Activated T-helper 1 cell treated with anti-CD3 and anti-CD28 coated beads, Interleukin-12 subunit alpha, Interleukin-12 subunit beta, Interleukin-2, Interleukin-4 antibody, amounts not matched to agents 30 ng/mL and 10 ng/mL and 1 ng/mL, durations not matched to agents 14 hours and 24 hours and 36 hours (primary cell): ENCODE measurements at places on chromosomes 2 and 18.

- peaks cover 5% of the 10 kb centered on the region for H3K4me1 ChIP-seq
- no peak overlapping the region for H3K27ac ChIP-seq
- no peak for DNase-seq
- H3K36me3 ChIP-seq: no peaks in the 10 kb centered on the region
- H3K4me3 ChIP-seq: no peak overlapping the region
Measured at GRCh38 chr2:202193881-202194353, 44.5 kb downstream of the SUMO1 start.

DNA sequence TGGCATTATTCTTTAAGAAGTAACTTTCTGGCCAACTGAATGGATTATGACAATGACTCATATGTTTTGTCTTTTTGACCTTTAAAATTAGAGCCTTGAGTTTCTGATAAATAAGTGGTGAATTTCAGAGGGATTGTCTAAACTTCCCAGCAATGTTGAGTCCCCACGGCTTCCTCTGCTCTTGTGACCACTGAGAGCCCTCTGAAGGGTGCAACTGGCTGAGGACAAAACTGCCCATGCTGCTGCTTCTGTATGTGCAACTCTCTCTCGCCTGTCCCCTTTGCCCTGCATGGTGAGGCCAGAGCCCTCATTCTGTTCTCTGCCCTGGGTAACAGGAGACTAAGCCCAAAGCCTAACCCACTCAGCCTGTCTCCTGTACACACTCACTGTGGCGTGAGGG, 52.7 kb upstream of the SLC14A1 start:
- H3K4me1 ChIP-seq: peaks cover 52% of the 10 kb centered on the region
- H3K36me3 ChIP-seq: no peaks in the 10 kb centered on the region
- H3K27me3 ChIP-seq: peaks cover 39% of the 10 kb centered on the region
- H3K4me3 ChIP-seq: no peak overlapping the region
- DNase-seq: no peak

GRCh38 chr18:33495278-33495677, 54.8 kb upstream of the CCDC178 start:
- no peaks in the 10 kb centered on the region for H3K4me1 ChIP-seq
- no peak for DNase-seq
- no peaks in the 10 kb centered on the region for H3K36me3 ChIP-seq
- no peak overlapping the region for H3K27ac ChIP-seq
- no peaks in the 10 kb centered on the region for H3K27me3 ChIP-seq

GRCh38 chr18:38944446-38945024, 1378.9 kb upstream of the CELF4 start:
- H3K27ac ChIP-seq: no peak overlapping the region
- peaks cover 4% of the 10 kb centered on the region for H3K27me3 ChIP-seq
- H3K36me3 ChIP-seq: peaks cover 6% of the 10 kb centered on the region
- no peak overlapping the region for H3K4me3 ChIP-seq
- H3K4me1 ChIP-seq: peaks cover 26% of the 10 kb centered on the region

DNA sequence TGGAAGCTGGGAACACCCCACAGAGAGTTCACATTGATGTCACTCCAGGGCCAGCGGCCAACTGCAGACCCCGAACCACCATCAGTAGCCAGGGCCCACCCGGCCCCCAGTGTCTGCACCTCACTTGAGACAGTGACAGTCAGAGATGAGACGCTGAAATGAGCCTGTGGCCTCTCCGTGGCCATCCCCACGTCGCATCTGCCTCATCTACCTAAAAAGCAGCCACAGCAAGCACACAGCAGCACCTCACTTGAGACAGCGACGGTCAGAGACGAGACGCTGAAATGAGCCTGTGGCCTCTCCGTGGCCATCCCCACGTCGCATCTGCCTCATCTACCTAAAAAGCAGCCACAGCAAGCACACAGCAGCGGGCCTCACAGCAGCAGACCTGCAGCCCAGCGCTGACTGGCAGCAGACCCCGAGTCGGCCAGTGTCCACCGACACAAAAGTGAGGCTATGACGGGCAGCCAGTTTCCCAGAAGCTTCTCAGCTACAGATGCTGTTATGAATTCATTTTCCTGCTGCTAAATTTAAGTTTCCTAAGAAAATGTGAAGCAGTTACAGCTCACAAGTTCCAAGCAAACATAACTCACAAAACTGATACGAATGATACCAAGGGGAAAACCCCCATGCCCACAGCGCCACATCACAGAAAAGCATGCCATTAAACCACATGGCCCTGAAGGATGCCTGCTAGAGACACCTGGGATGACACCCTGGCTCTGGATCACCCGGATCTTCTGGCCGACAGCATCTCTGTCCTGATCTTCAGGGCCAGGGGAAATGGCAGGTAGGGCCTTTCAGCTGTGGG, 27.7 kb downstream of the SNORC start:
- H3K27me3 ChIP-seq: no peaks in the 10 kb centered on the region
- H3K27ac ChIP-seq: no peak overlapping the region
- no peaks in the 10 kb centered on the region for H3K4me1 ChIP-seq
- H3K4me3 ChIP-seq: no peak overlapping the region

- no peaks in the 10 kb centered on the region for H3K27me3 ChIP-seq
- H3K4me3 ChIP-seq: no peak overlapping the region
- no peaks in the 10 kb centered on the region for H3K36me3 ChIP-seq
- H3K27ac ChIP-seq: no peak overlapping the region
Measured at GRCh38 chr2:139165041-139165440, 384.9 kb upstream of the NXPH2 start.

- no peak overlapping the region for H3K27ac ChIP-seq
- H3K27me3 ChIP-seq: no peaks in the 10 kb centered on the region
- H3K36me3 ChIP-seq: peaks cover 12% of the 10 kb centered on the region
- DNase-seq: no peak
- H3K4me1 ChIP-seq: peaks cover 15% of the 10 kb centered on the region
- no peak overlapping the region for H3K4me3 ChIP-seq
Measured at GRCh38 chr2:58065248-58065647, 18.6 kb downstream of the VRK2 start.

- H3K27me3 ChIP-seq: peaks cover 11% of the 10 kb centered on the region
- H3K4me3 ChIP-seq: no peak overlapping the region
- no peaks in the 10 kb centered on the region for H3K4me1 ChIP-seq
- H3K27ac ChIP-seq: no peak overlapping the region
- DNase-seq: no peak
Measured at GRCh38 chr2:47321411-47322031, 81.4 kb upstream of the MSH2 start.

- no peak overlapping the region for H3K4me3 ChIP-seq
- H3K27ac ChIP-seq: no peak overlapping the region
- H3K27me3 ChIP-seq: peaks cover 2% of the 10 kb centered on the region
- peaks cover 13% of the 10 kb centered on the region for H3K4me1 ChIP-seq
Measured at GRCh38 chr2:44572196-44572900, 210.6 kb downstream of the CAMKMT start.
